ENCODE measurements at places on chromosomes 11 and 22.
A peak's percentile ranks its signal among the peaks of the same experiment; 100 is the strongest.

GRCh38 chr11:78158987-78159652, 19.7 kb upstream of the ALG8 start:
- DNase-seq: peak; percentile 35

- no peak for DNase-seq
Observed at GRCh38 chr11:63906585-63906984, 10.4 kb downstream of the RCOR2 start.

DNA sequence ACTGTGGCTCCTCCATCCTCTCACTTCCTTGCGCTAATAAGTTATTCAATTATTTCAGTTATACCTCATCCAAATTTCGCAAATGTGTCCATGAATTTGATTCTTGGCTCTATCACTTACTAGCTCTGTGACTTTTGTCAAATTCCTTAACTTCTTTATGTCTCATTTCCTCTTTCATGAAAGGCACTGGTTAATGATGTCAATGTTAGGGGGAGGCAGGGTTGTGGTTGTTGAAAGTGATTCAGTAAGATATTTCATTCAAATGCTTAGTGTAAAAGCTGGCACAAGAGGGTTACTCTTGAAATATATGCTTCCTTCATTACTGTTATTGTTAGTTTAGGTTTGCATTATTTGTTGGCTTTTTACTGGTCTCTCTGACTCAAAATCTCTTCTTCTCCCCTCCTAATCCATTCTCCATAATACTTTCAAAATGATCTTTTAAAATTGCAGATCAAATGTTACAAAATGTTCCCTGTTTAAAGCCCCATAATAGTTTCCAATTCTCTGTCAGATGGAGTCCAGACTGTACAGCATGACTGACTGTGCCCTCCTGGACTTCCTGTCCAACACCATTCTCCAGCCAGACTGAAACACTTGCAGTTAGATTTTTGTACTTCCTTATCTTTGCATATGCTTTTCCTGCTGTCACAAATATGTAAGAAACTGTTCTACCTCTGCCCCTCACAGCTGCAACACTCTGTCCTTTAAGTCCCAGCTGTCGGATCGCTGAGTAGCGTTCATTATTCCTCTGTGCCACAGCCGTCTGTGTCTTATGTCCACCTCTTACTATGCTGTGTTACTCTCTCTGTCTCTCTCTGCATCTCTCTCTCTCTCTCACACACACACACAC, 510.6 kb upstream of the RAG2 start:
- no peak for DNase-seq

DNA sequence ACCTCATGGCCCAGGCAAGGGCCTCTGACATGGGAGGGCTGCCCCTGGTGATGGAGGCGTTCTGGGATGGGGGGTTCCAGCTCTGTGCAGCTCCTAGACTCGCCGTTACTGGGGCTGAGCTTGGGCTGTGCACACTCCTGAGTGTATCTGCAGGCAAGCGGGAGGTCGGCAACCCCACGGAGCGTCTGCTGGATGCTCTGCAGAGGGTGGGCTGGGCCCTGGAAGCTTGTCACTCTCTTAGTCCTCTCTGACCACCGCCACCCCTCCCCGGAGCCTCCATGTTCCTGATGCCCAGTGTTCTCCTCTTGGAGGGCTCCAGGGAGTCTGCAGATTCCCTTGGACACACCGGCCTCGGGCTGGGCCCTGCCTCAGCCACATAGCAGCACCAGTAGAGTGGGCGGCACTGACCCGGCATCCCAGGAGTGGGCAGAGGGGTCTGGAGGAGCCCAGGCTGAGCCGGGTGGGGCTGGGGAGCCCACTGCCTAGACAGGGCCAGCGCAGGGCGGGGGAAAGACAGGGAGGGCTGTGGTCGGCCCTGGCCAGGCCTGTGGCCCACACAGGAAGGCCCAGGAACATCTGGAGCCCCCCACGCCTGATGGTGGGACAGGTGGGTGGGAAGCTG, 20.6 kb upstream of the MUC5B start:
- DNase-seq: peak; percentile 52

DNA sequence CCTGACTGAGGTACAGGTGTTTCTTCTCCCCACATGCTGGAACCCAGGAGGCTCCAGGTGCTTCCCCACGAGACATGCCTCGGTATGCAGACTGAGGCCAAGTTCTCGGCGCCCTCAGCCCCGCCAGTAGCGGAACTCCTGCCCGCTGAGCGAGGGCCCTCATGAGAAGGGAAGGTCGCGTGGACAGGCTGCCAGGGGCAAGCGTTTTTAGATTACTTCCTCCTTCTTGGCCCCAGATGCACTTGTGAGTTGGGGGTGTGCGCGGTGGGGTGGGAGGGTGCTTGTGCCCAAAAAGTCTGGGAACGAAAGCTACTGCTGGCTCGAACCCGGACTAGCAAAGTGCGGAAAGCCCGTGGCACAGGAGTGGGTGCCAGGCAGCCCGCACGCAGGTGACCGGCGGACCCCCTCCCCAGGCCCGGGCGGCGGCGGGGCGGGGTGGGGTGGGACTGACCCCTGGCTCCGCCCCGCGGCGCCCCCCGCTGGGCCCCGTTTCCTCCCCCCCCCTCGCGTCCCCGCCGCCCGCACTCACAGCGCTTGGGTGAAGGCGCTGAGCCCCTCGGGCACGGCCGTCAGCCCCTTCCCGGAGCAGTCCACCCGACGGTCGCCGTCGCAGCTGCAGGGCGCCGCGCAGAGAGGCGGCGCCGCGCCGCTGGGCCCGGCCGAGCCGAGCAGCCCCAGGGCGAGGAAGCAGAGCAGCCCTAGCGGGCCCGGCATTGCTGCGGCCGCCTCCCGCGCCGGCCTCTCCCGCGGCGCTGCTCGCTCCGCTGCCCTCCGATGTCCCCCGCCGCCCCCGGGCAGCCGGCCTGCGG, 797 bp downstream of the LGR4 start:
- peak; percentile 67 for DNase-seq

GRCh38 chr22:25148149-25148691, 51.4 kb upstream of the CRYBB3 start:
- no peak for DNase-seq

DNA sequence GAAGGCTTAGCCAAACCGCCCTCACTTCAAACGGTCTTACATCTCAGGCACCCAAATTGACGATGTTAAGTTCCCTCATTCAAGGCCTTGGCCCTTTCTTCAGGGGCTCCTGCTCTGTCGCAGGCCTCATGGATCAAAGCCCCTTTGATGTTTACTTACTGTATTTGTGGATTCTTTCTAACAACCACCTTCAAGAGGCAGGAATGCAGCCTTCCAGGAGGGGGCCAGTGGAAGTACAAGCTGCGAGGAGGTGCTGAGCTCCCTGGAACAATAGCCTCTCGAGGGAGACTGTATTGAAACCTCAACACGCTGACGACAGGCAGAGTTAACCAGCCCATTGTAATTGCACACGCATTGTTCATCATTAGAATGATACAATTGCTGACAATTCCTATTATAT, 209.1 kb downstream of the ST3GAL4 start:
- no peak for DNase-seq

DNA sequence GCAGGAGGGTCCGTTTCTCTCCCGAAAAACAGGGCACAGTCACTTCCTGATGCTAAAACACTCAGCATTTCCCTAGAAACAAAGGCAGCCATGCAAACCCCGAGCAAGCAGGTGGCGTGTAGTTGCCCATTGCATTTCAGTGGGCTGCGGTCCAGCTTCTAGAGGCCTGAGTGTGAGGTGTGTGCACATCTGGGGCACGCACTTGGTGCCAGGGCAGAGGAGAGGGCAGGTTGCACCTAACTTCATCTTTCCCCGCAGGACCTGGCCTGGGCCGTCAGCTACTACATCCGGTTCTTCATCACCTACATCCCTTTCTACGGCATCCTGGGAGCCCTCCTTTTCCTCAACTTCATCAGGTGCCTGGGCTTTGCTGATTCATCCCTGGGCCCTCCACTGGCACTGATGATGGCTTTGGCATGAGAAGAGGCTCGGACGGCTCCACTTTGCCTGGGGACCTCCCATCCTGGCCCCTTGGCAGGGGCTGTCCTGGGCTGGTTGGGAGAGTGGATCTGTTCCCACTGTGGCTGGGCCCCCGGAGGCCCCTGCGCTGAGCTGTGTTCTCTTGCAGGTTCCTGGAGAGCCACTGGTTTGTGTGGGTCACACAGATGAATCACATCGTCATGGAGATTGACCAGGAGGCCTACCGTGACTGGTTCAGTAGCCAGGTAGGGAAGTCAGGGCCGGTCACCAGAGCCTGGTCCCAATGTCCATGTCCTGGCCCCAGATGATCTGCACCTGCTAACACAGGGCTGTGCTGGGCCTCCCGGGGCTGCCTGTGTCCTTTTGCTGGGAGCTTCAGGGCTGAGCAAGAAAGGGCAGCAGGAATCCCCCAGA, 28.4 kb downstream of the FADS3 start:
- no peak for DNase-seq

- peak; percentile 92 for DNase-seq
Observed at GRCh38 chr11:46389450-46390330, 1.9 kb downstream of the CHRM4 start.

GRCh38 chr22:48173061-48173772, 1410.8 kb downstream of the TBC1D22A start:
- no peak for DNase-seq

DNA sequence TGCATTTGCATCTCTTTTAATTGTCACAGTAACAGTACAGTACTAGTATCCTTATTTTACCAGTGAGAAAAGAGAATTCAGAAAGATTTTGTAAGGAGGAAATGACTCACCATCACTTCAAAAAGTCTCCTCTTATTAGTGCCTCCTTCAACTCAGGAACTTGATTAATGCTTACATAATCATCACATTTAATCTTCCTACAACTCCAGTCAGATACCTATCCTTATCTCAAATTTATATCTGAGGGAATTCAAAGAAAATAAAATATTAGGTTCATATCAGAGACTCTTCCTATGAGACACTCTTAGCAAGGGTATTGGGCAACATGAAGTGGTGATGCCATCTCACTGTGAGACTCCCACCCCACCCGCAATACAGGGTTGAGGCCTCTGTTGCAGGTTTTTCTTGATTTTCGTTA, 26.1 kb upstream of the CTSC start:
- DNase-seq: no peak

GRCh38 chr22:41229730-41230400, 10.9 kb downstream of the CHADL start:
- DNase-seq: no peak

DNA sequence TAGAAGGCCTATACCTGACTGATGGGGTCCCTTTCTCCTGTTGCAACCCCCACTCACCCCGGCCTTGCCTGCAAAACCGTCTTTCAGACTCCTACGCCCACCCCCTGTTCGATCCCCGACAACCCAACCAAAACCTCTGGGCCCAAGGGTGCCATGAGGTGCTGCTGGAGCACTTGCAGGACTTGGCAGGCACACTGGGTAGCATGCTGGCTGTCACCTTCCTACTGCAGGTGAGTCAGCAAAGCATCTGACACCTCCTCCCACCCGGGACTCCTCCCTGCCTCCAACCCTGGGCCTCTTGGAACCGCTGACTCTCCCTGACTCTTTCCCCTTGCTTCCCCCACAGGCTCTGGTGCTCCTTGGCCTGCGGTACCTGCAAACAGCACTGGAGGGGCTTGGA, 1.2 kb downstream of the ROM1 start:
- no peak for DNase-seq

- peak; percentile 91 for DNase-seq
Observed at GRCh38 chr22:31970490-31971444, 26.4 kb downstream of the YWHAH start.

DNA sequence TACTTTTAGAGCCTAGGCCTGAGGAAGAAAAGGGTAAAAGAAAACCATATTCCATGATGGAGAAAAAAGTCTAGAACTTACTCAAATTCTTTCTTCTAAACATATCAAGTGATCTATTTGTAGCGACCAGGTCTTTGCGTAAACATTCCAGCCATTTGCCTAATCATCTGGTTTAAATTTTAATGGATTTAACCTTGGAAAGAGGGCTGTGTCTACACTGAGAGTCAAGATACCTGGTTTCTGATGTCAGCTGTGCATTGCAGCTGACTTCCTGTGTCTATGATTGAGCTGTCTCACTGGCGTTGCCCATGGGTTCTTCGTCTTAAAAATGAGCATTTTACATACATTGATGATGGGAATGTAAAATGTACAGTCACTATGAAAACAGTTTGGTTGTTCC, 10.0 kb upstream of the TMEM123 start:
- DNase-seq: no peak

GRCh38 chr11:94112206-94112953, 16.3 kb upstream of the PANX1 start:
- no peak for DNase-seq

GRCh38 chr11:109329716-109330115, 92.3 kb upstream of the C11orf87 start:
- no peak for DNase-seq

GRCh38 chr11:6315811-6316425, 4.4 kb downstream of the CAVIN3 start:
- peak; percentile 83 for DNase-seq

- DNase-seq: peak; percentile 81
Observed at GRCh38 chr22:41021613-41022454, 70.6 kb upstream of the EP300 start.

- DNase-seq: no peak
Observed at GRCh38 chr22:46761539-46762237, 762 bp upstream of the TBC1D22A start.

- no peak for DNase-seq
Observed at GRCh38 chr11:101363706-101364275, 220.0 kb downstream of the TRPC6 start.

DNA sequence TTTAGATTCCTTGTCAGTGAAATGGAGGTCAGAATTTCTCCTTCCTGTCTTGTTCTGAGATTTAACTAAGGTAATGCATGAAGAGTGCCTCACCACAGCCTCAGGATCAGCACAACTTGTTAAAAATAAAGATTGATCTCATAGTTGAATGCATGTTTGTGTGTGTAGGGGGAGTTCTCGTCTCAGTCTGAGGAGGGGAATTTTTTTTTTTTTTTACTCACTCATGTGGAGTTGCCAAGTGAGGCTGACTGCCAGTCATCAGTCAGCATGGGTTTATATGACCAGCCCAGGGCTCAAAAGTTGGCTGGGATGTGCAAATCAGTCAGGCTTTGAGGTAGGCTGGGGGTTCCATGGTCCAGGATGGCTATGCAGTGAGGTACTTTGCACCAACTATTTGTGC, 113.2 kb downstream of the FANCF start:
- DNase-seq: no peak

GRCh38 chr22:38611559-38611958, 41.6 kb upstream of the DMC1 start:
- no peak for DNase-seq

All from AG08396 (cell line).